T-helper 1 cell treated with Interleukin-12 subunit alpha and Interleukin-12 subunit beta and Interleukin-4 antibody, amounts not matched to agents 30 ng/mL and 1 ng/mL, for 36 hours (primary cell): ENCODE measurements at places on chromosomes 7 and 10. TPM values are rescaled to one million over a fixed set of nuclear protein-coding genes. Genes with fewer than 3 reads are reported as not detected.

The ACTL6B gene
- not detected in 2 replicates for total RNA-seq

The CYP2E1 gene
- total RNA-seq, result 0.56 and 1.0 TPM in 2 replicates

The TSC22D4 gene
- total RNA-seq, result 118 and 125 TPM in 2 replicates

The KIF20B gene
- 45.1 and 49.4 TPM in 2 replicates for total RNA-seq

The AKR1C8 gene
- 1.4 and 1.9 TPM in 2 replicates for total RNA-seq

The PCLO gene
- total RNA-seq, result not detected in 2 replicates

The OR2A1 gene
- total RNA-seq, result not detected in 2 replicates
